NT2/D1 (cell line): ENCODE measurements at places on chromosomes 1 and 21.

DNA sequence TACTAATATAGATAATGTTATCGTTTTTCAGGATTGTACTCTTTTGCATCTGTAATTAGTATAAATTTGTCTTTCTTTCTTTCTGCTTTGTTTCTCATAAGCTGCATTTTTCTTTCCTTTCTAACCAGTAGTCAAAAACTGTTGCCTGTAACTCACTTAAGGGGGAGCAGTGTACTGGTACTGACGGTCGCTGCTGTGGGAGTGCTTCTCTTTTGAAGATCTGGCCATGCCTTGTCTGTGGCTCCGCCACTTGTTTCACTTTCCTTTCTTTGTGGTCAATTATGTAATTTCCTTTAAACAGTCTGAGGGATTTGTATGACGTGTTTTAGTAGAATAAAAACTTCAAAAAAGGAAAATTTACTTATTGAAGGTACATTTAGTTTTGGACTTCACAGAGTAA, 37.0 kb downstream of the MIA3 start:
- no peak for DNase-seq

GRCh38 chr1:46493316-46494032, 3.8 kb downstream of the DMBX1 start:
- DNase-seq, result no peak

- DNase-seq, result no peak
Observed at GRCh38 chr21:26124896-26125295, 45.7 kb downstream of the APP start.

DNA sequence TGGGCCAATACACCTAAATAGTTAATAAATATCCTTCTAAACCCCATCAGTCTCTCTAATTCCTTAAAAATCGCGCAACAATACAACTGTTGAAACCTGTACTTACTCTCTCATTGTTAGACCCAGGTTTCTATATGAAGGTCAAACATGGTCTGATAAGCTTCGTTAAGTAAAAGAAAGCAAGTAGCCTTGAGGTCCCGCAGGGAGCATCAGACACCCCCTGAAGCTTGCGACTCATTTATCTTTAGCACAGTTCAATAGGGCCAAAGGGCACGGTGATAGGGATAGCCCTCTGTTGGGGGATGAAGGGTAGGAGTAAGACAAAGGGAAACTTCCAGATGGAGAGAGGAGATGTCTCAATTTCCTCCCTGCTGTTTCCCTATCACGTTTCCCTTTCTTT, 27.3 kb upstream of the THEM4 start:
- DNase-seq, result no peak

DNA sequence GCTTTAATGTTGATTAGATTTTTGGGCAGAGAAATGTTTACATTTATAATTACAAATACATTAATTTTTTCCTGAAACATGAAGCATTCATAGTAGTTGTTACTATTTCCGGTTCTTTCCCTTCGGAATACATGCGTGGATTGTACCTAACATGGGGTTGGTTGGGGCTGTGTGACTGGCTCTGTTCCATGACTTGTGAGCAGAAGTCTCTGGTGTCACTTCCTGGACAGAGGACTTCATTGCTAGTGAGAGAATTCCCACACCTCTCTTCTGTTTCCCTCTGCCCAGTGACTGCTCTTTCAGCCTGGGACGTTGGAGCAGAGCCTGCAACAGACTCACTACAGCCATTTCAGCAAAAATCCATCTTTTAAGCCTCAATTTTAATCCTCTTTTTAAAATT, 231.4 kb downstream of the GRIK1 start:
- DNase-seq, result no peak

DNA sequence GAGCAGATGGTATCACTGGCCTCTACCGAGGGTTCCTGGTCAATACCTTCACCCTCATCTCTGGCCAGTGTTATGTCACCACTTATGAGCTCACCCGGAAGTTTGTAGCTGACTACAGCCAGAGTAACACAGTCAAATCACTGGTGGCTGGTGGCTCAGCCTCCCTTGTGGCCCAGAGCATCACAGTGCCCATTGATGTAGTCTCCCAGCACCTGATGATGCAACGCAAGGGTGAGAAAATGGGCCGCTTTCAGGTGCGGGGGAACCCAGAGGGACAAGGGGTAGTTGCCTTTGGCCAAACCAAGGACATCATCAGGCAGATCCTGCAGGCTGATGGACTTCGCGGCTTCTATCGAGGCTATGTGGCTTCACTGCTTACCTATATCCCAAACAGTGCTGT, 6.1 kb downstream of the SLC25A44 start:
- no peak for DNase-seq
